Left lung (tissue), 14 donors: ENCODE measurements at places on chromosomes 3 and 15. TPM values are rescaled to one million over a fixed set of nuclear protein-coding genes. Genes with fewer than 3 reads are reported as not detected.

DNA sequence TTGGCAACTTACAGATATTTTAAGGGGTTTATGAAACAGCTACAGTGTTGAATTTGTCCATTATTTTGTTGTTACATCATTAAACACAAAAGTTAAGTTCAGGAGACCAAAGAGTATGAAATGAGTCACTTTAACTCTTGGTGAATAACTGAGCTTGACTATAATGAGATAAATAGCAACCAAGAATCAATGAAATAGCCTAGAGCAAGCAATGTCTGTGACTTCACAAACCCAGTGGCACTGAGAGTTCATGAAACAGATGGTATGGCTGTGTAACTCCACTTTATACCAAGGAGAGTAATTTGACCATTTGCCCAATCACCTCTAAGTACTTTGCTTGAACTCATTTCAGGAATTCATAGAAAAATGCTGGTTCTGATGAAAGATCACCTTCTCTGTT is 169.6 kb upstream of the GADL1 start:
- DNase-seq = no peak

DNA sequence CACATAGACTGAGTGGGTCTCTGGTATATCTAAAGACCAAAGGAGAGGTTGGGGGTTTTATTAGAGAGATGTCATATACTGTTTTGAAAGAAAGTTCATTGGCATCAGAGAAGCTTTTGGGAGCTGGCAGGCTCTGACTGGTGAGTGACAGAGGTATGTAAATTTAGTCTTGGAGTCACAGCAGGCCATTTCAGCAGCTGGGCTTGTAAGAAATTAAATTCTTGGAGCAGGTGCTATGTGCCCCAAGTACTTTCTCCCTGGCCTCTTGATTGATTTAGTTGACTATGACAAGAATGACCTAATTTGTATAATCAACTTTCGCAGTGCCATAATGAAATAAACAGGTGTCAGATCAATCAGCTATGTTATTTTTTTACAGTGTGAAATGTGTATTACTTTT is 47.8 kb upstream of the CDAN1 start:
- no peak for DNase-seq

- DNase-seq = no peak
These were observed 421.8 kb downstream of the NLGN1 start for GRCh38 chr3:173819368-173819767.

GRCh38 chr3:179526989-179527391 is 35.7 kb upstream of the ACTL6A start:
- DNase-seq = peak; percentile 88

- DNase-seq = peak; percentile 38
These were observed 1455.9 kb downstream of the SI start for GRCh38 chr3:163622384-163622783.

DNA sequence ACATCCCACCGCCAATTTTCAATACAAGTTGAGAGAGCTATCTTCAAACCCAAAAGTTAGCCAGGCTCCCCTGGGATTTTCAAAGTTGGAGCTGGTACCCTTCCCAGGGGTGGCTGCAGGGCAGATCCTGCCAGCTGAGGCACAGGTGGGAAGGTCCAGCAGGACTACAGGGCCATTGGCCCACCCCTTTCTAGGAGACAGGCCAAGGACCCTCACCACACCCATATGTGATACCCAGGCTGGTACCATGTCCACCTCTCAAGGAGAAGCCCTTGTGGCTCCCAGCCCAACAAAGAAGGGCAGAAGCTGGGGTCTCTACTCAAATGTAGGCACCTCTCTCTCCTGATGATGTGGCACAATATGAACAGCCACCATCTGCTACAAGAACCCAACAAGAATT is 8.0 kb downstream of the POC1A start:
- no peak for DNase-seq

- DNase-seq = no peak
These were observed 32.2 kb upstream of the DPPA4 start for GRCh38 chr3:109369510-109369909.

DNA sequence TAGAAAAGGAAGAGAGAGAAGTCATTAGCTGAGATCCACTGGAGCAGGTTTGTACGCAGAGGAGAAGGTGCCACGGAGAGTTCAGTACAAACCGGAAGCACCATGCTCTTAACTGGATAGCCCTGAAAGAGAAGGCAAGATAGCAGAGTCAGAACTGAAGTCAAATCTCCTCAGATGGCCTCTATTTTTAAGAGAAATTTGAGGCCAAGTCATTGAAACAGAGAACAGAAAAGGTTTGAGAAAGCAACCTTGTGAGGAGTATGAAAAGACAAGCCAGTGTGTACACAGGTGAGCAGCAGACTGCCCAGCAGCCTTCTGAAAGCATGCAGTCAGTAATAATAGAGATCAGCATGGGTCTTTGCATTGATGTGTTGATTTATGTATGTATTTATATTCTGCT is 66.1 kb upstream of the SPRED1 start:
- no peak for DNase-seq

DNA sequence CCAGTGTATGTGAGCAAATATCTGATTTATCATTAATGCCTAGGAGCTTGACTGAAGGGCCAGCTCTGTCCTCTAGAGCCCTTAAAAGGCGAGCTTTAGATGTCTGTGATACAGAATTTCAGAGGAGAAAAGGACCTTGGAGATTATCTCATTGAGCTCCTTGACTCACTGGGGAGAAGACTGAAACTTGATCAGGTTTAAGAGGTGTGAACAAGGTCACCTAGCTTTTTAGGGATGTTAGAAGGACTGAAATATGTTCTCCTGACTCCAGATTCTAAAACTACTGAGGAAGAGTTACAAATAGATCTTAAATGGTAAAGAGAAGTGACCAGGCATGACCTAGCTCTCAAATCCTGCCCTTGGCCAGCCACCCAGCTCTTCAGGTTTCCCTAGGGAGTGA is 193.7 kb upstream of the BHLHE40 start:
- no peak for DNase-seq

NUP210 gene
- polyA plus RNA-seq = 16.0 TPM

PDZRN3 gene
- polyA plus RNA-seq = 60.3 TPM

ITGA11 gene
- polyA plus RNA-seq = 1.1 TPM

DUOXA2 gene
- polyA plus RNA-seq = 0.11 TPM

GABRB3 gene
- 4.0 TPM for polyA plus RNA-seq

HES1 gene
- 112 TPM for polyA plus RNA-seq
